GM06990 (cell line): ENCODE measurements at places on chromosomes 7 and 10.

- DNase-seq = no peak
Observed at GRCh38 chr7:127474457-127474856, 81.9 kb upstream of the ZNF800 start.

GRCh38 chr7:54879776-54880175, 120.8 kb upstream of the SEC61G start:
- DNase-seq = no peak

DNA sequence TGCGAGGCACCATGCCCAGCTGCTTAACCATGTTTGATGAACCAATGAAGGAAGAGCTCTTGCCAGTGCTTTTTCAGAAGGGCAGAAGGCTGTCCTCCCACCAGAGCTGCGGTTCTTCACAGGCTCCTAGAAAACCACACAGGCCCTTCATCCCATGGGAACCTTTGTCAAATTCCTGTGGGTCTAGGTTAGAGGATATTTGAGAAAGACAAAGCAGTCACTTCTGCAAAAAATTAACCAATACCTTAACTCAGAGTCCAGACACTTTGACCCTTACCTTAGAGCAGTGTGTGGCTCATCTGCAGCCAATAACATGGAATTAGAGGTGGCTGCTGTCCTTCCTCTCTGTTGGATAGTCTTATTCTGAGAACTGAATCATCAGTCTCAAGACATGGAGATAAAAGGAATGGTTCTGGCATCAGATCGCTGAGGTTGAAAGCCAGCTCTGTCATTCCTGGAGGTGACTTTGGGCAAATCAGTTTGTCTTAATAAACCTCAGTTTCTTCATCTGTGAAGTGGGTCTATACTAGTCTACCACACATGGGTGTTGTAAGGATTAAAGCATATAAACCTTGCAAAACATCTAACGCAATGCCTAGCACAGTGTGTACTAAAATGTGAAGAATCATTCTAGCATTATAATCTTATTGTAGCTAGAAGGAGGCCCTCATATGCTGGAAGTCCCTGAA, 65.1 kb upstream of the PIP4K2A start:
- DNase-seq = no peak

DNA sequence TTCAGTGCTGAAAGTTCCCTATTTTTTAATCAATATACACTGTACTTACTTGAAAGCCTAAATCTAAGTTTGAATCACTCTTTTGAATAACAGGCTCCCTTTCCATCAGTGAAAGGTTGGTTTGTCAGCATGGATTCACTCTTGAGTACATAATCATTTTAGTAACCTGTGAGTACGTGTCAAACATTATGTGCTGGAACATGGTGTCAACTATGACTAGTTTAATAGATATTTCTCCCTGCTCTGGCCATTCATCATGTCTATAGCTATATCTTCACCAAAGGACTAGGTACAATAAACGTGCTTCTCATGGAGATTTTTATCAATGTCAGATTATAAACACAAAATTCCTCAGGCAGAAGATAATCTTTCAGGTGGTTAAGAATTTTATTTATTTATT, 61.7 kb upstream of the MDFIC start:
- no peak for DNase-seq

GRCh38 chr10:78414380-78414779, 380.7 kb downstream of the RPS24 start:
- no peak for DNase-seq

- no peak for DNase-seq
Observed at GRCh38 chr10:103709341-103709920, 145.9 kb downstream of the SH3PXD2A start.

- DNase-seq = no peak
Observed at GRCh38 chr7:7157177-7157886, 25.0 kb upstream of the C1GALT1 start.

DNA sequence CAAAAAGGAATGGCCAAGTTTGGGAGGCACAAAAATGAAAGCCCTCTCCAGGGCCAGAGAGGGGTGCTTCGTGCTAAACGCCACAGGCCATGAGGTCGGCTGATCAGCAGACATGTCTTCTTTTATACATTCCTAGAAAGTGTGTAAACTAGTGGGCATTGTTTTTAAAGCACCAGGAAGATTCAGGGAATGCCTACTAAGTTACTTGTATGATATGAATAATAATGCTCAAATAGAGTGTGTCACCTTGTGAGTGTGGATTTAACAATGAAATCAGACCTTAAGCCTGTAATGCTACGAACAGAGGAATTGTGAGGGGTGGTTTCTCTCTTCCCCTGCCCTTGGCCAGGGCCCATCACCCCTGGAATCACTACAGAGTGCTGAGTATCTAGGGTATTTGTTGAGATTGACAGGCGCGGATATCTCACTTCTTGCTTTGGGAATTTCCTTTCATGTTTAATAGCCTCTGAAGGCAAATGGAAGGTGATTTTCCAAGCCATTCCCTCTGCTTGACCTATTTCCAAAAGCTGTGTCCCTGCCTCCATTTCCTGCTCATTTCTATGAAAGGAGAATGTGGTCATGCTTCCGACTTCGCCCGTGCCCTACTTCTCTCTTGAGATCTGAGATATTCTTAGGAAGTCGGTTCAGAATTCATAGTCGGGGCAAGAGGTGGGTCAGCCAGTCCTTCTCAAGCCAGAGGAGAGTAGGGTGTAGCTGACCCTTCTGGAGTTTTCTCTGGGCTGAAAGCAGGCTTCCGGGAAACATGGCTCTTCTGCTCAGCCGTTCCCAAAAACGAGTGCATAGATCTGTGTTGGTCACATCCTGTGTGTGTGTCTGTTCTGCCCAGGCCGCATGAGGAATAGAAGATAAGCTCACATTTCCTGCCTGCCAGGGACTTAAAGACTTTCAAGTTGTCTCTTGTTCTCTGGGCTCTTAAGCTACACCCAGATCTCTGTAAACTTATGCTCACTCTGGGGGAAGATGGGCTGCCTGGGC, 167.8 kb upstream of the ITGB1 start:
- no peak for DNase-seq

GRCh38 chr7:73350306-73351068, 22.5 kb downstream of the FKBP6 start:
- DNase-seq = no peak

DNA sequence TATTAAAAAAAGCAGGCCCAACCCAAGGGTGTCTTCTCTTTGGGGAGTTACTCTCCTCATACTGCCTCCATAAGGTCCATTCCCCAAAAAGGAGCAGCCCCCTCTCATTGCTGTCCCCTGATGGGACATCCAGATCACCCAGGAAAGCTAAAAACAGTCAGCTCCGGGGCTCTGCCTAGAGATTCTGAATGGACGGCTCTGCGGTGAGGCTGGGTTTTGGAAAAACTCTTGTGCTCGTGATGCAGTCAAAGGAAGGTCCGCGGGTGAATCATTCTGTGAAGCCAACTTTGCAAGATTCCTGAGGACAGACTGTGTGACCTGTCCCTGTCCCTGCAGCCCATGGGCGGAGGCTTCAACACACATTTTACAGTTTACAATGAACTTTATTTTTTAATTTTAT, 351.5 kb downstream of the TYW1 start:
- no peak for DNase-seq

- DNase-seq = no peak
Observed at GRCh38 chr10:52776471-52776903, 3.9 kb upstream of the MBL2 start.

DNA sequence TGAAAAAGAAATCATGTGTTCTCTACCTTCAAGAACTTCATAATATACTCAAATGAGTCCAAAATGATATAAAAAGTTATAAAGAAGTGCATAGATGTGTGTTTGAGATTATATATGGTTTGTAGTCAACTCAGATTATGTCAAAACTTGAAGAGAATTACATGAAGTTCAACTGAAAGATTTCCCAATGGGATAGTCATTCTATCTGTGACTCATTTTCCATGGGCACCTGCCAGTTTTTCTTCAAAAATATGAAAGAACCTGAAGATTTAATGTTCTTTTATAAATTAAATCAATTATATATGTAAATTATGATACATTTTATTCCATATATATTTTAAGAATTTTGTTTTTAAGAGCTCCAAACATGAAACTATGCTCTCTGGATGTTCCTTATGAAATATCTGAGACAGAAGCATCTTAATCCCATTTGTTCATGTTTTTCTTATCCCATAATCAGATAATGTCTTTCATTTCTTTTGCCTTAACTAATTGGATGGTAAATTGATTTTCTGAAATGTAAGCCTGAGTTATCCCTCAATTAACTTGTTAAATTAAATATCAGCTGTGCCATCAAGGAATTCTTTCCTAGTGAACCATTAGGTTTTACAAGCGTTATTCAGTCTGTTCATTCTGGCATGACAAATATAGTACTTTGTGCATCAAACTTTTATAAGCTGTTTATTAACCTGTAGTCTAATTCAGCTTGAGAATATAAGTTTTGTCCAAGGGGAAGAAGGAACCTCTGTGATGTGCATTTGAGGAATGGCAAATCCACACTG, 387.1 kb downstream of the IPMK start:
- no peak for DNase-seq

- no peak for DNase-seq
Observed at GRCh38 chr10:79310911-79311573, 36.2 kb upstream of the PPIF start.

- DNase-seq = no peak
Observed at GRCh38 chr7:84085147-84085546, 109.4 kb downstream of the SEMA3A start.

DNA sequence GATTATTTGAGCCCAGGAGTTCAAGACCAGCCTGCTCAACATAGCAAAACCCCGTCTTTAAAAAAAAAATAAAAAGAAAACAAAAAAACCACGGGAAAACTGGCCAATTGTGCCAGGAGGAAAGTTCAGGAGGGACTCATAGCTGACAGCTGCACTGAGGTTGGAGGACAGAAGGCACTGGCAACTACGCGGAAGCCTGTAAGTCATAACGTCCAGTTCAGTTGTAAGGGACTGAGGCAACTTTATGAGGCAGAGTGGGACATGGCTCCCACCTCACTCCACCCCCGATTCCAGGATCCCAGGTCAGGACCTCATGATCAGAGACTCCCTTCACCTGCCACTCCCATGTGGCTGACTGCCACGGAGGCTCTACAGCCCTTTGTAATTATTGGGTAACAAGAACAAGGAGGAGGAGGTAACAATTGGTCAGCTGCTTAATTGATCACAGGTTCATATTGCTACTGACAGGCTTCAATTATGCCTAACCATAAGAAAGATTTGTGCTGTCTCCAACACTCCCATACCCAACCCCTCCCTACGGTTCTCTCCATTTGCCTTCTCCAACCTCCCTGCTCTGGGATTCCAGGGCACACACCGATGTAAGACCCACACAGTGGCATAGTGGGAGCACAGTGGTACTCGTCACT, 1.9 kb upstream of the CCL24 start:
- DNase-seq = no peak

DNA sequence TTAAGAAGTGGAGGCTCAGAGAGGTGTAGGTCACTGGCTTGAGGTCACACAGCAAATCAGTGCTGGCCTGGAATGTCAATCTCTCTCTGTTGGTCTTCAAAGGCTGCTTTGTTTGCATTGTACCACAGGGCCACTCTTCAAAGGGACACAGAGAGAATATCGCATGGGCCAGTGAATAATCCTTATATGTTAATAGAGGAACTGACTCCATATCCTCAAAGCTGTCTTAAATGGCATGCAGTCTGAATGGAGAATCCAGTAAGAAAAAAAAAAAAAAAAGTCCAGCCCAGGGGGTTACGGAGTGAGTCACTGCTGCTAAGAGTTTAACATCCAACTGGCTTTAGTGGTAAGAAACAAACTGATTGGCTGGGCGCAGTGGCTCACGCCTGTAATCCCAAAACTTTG, 54.1 kb downstream of the NRAP start:
- no peak for DNase-seq

DNA sequence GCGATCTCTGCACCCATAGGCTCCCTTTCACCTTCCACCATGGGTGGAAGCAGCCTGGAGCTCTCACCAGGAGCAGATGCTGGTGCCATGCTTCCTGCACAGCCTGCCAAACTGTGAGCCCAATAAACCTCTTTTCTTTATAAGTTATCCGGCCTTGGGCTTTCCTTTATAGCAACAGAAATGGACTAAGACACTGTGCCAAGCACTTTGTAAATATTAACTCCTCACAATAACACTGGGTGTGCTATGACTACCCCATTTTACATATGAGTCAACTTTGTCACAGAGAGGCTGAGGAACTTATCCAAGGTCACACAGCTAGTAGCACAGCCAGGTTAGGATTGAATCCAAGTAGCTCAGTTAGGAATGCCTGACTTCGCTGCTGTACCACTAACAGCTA, 79.7 kb upstream of the KCNMA1 start:
- DNase-seq = no peak

GRCh38 chr7:137804836-137805235, 41.9 kb downstream of the DGKI start:
- DNase-seq = no peak

GRCh38 chr10:34498821-34499220, 316.3 kb downstream of the PARD3 start:
- no peak for DNase-seq

GRCh38 chr7:122975341-122975740, 20.2 kb downstream of the TAS2R16 start:
- no peak for DNase-seq

- peak; percentile 26 for DNase-seq
Observed at GRCh38 chr7:37732253-37732652, 48.7 kb downstream of the GPR141 start.

- peak; percentile 25 for DNase-seq
Observed at GRCh38 chr10:75399461-75400162, 2.0 kb downstream of the ZNF503 start.

DNA sequence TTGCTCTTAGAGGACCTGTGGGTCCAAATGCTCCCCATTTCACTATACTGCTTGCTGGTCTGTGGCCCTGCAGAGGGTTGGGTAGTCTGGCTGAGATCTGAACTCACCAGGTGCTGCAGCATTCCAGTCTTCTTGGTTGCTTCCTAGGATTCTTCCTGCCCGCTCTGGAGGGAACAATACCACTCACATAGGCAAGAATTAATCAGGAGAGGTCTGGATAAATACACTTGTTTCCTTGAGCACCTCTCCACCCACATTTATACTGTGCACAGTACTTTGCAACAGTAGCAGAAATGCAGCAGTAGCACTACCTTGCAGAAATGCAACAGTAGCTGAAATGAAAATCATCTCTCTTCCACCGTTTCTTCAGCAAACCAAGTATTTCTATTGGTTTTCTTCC, 125.3 kb downstream of the INSYN2A start:
- DNase-seq = no peak

DNA sequence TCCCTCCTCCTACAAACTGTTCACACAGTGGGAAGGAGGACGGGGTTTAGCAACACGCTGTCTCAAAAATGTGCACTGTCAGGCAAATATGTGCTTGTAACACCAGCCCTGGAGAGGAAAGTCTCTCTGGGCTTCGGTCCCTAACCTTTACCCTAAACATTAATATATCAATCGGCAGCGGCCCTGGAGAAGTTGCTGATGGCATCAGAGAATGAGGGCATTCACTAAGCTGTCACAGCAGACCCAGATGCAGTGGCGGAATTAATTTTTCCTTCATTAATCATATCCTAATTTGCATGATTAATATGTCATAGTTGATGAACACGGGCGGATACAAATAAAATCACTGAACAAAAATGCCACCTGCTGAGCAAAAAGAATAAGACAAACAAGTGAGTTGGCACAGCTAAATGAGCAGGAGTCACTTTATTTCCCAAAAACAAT, 45.2 kb upstream of the INSIG1 start:
- DNase-seq = no peak

- DNase-seq = peak; percentile 36
Observed at GRCh38 chr10:108852211-108852610, 1071.1 kb downstream of the XPNPEP1 start.
